ENCODE measurements at places on chromosomes 1 and 21.

DNA sequence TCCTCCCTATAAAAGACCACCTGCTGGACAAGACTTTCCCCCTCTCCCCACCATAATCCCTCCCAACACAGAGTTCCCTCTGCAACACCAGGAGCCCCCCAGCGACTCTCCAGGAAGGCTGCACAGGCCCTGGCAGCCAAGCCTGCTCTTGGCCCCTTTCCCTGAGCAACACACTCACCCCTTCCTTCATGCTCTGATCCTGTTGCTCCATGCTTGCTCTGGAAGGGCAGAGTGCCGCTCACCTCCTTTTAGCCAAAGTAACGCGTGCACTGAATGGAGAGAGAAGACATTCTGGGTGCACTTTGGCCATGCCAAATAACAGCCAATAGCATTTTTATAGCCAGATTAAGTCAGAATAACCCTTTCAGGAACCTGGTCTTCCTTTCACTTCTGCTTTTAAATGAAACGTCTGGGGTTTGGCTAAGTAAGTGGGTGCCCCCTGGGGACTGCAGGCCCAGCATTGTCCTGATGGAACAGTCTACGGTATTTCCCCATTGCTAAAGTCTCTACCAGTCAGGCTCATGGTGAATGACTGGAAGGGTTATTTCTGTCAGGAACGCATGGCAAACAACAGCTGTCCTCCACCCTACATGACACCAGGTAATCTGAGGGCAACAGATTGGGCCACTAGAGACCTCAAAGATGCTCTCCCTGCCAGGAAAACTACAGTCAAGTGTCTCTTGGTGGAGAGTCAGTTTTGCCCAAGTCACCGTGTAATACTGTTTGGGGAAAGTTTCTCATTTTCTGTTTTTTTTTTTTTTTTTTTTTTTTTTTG, at the start of gene SLC2A5:
Gene SLC2A5 (minus strand): TSS at position 310 of the 775 bp plus-strand sequence. CDS start 99 bp downstream, at position 211.
- DNase-seq = no peak

GRCh38 chr1:85283475-85284199, 7.2 kb upstream of the BCL10 start:
- DNase-seq = no peak

GRCh38 chr1:230495891-230496385, 69.8 kb upstream of the PGBD5 start:
- DNase-seq = no peak

DNA sequence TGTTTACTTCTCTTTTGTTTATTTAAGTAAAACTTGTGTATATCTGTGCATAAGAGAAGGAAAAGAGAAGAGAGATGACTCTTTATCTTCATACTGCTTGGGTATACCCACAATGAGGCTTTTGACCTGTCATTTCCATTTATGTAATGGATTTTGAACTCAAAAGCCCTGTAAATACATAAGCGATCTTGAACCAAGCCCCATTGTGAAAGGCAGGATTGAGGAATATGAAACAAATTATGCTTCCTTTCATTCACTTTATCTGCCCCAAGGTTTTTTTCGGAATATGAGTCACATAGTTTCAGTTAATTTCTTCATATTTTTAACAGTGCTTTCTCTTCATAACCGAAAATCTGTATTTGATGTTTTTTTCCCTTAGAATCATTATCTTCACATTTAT, 21.4 kb downstream of the CNST start:
- DNase-seq = no peak

DNA sequence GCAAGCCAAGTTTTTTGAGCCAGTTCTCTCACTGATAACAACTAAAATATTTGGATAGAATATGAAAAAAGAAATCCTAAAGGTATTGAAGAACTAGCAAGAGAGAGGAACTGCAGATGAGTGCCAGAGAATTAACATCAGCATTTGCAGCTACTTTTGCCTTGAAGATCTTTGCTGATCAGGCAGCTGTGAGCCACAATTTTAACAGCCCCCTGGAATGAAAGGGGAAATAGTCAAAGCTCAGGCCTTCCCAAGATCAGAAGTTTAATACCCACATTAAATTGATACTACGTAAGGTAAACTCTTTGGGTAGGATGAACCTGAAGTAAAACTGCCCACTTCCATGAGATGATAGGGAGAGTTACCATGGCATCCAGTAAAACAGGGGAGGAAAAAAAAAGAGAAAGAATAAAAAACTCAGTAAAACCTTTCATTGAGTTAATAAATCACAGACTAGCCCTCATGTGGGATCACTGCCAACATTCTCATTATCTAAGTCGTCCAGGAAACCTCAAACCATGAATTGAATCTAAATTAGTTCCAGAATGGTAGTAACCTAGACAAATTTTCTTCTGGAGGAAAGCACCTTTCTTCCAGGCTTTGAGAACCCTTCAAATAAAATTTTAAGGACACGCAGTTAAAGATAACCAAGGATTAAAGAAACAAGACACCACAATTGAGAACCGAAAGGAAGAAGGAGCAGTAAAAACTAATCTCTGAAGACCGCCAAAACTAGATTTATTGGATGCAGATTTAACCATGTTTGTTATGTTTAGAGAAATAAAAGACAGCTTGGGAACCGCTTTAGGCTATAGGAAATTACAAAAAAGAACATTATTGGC, 28.3 kb downstream of the SCP2 start:
- peak; percentile 46 for DNase-seq

GRCh38 chr1:222631611-222632208, 13.8 kb downstream of the MIA3 start:
- peak; percentile 76 for DNase-seq

DNA sequence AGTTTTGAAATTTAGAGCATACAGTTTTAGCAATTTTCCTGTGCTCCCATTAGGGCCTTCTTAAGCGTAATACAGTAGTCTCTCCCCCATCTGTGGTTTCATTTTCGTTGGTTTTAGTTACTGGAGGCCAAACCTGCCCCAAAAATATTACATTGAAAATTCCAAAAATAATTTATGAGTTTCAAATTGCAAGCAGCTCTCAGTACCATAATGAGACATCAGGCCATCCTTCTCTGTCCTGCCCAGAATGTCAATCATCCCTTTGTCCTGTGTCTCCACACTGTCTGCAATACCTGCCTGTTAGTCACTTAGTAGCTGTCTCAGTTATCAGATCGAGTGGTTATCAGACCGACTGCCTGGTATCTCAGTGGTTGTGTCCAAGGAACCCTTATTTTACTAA, 45.4 kb downstream of the ADSS2 start:
- DNase-seq = no peak

DNA sequence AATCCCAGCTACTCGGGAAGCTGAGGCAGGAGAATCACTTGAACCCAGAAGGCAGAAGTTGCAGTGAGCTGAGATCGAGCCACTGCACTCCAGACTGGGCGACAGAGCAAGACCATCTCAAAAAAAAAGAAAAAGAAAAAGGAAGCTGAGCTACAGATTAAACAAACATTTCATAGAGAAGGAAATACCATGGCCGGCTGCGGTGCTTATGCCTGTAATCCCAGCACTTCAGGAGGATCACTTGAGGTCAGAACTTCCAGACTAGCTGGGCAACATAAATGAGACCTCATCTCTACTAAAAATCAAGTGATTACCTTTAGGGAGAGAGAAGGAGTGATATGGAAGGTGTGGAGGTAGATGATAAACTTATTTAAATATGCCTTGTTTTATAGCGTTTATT, 14.0 kb upstream of the CFAP126 start:
- DNase-seq = no peak

DNA sequence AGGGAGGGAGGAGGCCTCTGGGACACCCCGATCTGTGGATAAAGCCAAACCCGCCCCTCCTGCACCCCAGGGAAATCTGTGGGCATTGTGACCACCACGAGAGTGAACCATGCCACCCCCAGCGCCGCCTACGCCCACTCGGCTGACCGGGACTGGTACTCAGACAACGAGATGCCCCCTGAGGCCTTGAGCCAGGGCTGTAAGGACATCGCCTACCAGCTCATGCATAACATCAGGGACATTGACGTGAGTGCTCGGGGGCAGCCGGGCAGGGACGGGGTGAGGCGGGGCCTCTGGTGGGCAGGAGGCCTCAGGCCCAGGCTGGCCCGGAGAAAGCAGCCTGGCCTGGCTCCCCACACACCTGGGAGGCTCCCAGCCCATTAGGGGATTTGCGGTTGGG, 54.7 kb downstream of the ALPL start:
- DNase-seq = no peak

GRCh38 chr1:173056365-173056764, 5.6 kb upstream of the TNFSF18 start:
- no peak for DNase-seq

DNA sequence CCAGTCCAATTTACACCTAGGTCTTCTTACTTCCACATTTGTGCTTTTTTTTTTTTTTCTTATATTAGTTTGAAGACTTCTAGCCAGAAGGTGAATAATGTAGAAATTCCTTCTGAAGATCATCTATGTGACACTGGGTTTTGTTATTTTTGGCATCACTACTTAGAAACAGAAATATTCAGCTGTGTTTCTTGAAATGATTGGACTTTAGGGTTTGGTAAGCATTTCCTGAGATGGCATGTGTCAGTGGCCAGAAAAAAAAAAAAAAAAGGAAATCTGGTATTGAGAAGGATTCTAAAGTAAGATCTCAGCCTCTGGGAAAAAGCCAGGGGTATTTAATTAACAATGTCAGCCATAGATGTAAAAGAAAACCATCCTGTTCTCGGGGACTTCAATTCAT, 43.4 kb upstream of the LRRC8C start:
- peak; percentile 10 for DNase-seq

DNA sequence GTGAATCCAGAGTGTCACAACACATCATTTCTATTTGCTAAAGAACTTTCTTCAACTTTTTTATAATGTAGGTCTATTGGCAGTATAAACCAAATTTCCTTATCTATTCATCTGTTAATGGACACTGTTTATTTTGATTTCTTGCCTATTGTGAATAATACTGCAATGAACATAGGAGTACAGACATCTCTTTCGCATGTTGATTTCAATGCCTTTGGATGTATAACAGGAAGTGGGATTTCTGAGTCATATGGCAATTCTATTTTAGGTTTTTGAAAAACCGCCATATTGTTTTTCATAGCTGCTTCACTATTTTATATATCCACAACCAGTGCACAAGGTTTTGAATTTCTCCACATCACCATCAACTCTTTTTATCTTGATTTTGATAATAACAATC, 198.7 kb downstream of the KCNT2 start:
- DNase-seq = no peak

DNA sequence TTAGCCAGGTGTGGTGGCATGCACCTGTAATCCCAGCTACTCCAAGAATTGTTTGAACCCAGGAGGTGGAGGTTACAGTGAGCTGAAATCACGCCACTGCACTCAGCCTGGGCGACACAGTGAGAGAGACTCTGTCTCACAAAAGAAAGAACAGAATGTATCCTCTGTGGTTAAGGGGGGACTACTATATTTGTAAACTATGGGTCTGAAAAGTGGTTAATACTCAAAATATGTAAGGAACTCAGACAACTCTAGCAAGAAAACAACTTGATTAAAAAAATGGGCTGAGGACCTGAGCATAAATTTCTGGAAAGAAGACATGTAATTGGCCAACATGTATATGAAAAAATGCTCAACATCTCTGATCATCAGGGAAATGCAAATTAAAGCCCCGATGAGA, 11.2 kb downstream of the FNBP1L start:
- no peak for DNase-seq

- DNase-seq = no peak
Measured at GRCh38 chr1:232334811-232335210, 295.1 kb downstream of the SIPA1L2 start.

GRCh38 chr1:222037720-222038119, 295.8 kb upstream of the DUSP10 start:
- DNase-seq = no peak

DNA sequence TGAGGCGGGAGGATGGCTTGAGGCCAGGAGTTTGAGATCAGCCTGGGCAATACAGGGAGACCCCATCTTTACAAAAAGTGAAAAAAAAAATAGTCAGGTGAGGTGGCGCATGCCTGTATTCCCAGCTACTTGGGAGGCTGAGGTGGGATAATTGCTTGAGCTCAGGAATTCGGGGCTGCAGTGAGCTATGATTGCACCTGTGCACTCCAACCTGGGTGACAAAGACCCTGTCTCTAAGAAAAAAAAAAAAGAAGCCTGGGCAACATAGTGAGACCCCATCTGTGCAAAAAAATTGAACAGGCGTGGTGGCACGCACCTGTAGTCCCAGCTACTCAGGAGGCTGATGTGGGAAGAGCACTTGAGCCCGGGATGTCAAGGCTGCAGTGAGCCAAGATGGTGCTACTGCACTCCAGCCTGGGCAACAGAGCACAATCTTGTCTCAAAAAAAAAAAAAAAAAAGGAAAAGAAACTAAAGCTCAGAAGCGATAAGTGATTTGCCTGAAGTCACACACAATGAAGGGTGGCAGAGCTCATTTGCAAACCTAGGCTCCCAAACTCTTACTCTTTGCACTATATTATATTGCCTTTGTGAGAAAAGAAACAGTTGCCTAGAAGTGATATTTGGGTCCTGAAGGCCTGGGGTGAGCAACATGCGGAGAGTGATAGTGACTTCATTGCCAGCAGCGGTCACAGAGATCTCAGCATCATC, 2.0 kb downstream of the CCDC24 start:
- DNase-seq = no peak

DNA sequence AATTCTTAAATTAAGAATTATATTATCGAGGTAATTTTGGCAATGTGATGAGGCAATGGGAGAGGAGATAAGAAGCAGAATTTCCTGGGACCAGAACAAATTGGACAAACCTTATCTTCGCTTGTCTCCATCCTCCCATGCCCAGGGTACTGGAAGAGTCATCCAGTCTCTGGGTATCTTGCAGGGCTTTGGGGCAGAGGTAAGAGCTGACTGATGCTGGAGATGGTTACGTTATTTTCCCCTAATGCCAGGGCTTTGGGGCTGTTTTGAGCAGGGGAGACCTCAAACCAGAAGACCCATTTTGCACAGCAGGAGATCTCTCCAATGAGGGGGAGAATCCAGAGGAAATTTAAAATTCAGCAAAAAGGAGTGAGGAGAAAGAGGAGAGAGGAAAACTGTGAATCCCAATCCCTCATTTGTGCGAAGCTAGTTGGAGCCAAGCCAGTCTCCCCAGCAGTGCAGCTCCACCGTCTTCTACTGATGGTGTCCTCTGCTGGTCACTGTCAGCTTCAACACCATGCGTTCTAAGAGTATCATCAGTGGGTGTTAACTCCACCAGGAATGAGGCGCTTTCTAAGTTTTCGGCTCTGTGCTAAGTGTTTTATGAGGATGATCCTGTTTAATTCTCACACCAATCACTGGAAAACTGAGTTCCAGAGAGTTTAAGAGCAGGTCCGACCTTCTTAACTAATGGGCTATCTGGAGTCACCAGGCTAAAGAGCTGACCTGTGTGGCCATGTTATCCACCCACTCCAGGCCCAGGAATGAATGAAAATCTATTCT, 86.8 kb upstream of the CD34 start:
- no peak for DNase-seq

- DNase-seq = no peak
Measured at GRCh38 chr1:8922962-8923361, 22.7 kb upstream of the CA6 start.

DNA sequence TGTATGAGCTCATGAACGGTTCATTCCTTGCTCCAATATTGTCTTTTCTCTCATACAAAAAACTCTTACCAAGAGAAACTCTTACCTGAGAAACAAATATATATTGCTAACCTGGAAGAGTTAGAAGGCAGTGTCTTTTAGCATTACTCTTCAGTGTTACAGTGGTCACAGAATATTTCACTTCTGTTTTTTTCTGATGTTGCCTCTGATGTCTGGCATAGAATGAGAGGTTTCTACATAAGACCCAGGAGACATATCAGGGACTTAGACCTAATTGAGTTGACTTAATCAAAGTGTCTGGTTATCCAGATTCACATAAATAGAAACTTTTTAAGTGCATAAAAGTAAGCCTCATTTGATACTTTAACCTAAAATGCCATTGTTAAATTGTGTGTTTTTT, 923.8 kb downstream of the TTLL7 start:
- DNase-seq = no peak
